ENCODE measurements at places on chromosomes 2 and 18.

GRCh38 chr2:97747716-97748115 lies 34.3 kb downstream of the ZAP70 start:
- DNase-seq: no peak

DNA sequence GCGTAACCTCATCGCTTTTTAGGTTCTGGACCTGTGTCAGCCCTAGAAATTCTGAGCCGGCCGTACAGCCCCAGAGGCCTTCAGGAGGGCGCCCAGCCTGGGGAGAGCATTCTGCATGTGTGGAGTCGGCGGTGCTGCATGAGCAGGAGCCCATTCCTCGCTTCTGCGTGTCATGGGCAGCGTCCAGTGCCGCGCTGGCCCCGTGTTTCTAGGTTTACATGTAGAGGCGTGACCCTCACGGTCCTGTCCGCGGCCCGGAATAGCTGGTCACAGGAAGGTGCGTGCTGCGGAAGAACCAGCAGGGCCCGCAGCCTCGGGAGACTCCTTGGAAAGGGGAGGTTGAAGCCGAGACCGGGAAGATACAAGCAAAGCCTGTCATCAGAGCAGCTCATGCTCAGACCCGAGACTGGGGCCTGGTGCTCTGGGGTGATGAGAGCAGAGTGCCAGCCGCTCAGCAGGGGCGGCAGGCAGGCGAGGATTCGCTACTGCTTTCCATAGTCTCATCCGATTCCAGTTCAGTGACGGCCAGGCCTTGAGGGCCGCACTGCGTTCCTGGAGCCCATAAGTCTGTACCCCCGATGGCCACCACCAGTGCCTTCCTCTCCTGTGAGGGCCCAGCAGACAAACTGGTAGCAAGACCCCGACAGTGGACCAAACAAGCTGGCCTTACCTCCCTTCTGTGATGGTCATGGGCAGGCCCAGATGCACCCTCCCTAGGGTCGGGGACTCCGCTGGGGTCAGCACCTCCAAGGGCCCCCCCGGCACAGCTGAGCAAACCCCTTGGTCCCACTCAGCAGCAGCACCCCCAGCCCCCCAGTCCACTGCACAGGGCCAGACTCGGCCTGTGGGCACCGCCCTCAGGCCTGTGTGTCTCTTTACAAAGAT lies 15.6 kb upstream of the NFATC1 start:
- DNase-seq: no peak

GRCh38 chr2:218435003-218435982 lies 16.4 kb downstream of the VIL1 start:
- DNase-seq: no peak

DNA sequence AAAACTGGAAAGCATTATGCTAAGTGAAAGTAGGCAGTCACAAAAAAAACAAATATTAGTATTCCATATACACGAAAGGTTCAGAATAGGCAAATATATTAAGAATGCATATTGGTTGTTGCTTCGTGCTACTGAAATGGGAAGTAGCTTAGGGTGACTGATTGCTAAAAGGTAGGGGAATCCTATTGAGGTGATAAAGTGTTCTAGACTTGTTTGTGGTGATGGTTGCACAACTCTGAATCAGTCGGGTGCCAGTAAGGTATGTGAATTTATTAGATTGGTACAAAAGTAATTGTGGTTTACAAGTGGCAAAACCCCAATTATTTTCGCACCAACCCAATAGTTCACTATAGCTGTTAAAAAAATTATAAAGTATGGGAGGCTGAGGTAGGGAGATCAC lies 20.7 kb downstream of the USP34 start:
- no peak for DNase-seq

- DNase-seq: no peak
These were observed 200.6 kb upstream of the MEX3C start for GRCh38 chr18:51398104-51398503.

DNA sequence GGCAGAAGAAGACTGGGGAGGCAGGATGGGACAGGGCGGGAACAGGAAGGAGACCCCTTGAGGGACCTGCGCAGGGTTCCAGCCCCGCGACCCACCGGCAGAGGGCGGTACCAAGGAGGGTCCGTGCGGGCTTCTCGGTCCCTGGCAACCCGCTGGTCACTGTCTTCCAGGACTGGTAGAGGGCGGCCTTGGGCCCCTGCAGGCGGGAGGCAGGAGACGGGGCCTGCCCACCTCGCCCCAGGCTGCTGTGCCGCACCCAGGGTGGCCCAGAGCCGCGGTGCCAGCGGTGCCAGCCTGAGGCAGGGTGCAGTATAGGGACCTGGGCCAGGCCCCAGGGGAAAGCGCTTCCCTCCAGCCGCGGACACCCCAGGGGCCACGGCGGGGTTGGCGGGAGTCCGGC lies 34.5 kb downstream of the NEURL3 start:
- DNase-seq: peak; percentile 45

DNA sequence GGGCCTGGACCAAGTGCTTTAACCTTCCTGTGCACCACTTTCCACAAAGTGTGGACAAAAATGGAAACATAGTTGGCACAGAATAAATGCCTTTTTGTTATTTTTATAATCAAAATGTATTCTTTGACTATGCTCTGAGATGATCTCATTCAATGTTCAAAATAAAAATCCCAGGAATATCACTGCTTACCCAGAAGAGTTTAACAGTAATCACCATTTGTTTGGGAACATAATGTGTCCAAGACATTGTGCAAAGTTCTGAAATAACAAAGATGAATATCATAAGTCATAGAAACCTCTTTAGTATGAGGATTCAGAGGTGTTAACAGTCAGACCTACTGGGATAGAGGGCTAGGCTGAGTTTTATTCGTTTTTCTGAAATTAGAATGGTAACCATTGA lies 668.1 kb downstream of the CNTNAP5 start:
- DNase-seq: no peak

- DNase-seq: no peak
These were observed 41.1 kb upstream of the EPB41L3 start for GRCh38 chr18:5584746-5585417.

GRCh38 chr2:146077156-146077555 lies 1557.2 kb upstream of the ZEB2 start:
- no peak for DNase-seq

DNA sequence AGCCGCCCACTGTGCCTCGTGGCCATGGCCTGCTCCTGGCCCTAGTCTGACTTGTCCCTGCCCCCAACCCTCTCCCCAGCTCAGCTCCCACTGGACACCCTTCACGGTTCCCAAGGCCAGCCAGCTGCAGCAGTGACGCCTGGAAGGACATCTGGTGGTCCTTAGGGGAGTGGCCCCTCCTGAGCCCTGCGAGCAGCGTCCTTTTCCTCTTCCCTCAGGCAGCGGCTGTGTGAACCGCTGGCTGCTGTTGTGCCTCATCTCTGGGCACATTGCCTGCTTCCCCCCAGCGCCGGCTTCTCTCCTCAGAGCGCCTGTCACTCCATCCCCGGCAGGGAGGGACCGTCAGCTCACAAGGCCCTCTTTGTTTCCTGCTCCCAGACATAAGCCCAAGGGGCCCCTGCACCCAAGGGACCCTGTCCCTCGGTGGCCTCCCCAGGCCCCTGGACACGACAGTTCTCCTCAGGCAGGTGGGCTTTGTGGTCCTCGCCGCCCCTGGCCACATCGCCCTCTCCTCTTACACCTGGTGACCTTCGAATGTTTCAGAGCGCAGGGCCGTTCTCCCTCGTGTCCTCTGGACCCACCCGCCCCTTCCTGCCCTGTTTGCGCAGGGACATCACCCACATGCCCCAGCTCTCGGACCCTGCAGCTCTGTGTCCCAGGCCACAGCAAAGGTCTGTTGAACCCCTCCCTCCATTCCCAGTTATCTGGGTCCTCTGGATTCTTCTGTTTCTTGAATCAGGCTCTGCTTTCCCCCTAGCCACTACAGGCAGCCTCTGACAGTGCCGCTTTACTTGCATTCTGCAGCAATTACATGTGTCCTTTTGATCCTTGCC lies 35.8 kb downstream of the ANO7 start:
- no peak for DNase-seq

DNA sequence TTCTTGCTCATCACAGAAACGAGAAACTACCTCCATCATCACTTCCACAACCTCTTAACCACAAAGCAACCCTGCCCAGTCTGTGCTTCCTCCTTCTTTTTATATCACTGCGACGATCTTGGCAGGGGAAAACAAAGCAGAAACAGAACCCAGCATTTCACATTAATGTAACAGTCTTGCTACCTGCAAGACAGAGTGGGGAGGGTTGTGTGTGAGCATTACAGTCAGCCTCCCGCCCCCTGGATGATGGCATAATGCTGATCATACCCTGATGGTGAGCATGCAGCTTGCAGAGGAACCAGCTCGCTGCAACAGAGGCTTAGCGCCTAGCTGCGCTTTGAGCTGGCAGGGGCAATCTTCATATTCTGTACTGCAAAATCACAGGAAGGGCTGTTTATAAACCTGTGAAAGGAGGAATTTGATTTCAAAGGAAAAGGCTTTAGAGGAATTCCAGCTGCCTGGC lies 376.1 kb downstream of the IRS1 start:
- no peak for DNase-seq
